NCI-H524 treated with DMSO at 0.1 percent for 48 hours (cell line): ENCODE measurements at places on chromosomes 11 and 22.

DNA sequence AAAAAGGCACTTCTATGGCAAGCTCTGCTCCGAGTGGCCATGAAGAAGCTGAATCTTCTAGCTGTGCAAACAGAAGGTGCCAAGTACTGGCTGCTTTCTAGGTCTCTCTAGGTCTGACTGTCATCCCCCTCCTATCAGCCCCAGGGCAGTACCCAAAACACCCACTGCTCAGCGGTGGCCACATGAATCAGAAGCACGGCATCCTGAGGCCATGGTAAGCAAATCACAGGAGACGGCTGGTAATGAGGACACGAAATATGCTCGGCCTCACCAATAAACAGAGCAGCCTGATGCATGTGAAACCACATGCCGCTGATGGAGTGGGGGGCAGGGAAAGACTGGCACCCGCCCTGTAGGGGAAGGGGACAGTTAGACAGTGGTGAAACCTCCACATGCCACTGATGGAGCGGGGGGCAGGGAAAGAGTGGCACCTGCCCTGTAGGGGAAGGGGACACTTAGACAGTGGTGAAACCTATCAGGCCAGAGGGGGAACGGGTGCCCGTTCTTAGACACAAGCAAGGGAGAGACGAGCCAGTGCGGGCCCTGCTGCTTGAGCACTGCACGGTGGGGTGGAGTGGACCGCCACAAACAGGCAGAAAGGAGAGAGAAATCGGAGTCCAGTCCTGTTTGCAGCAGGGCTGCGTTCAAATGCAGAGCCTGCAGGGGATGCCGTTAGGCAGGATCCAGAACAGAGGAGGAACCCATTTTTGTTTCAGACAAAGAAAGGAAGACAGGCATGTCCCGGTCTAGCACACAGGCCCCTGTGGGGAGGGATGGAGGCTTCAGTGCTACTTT lies 29.9 kb upstream of the MOB2 start:
- no peak for DNase-seq

DNA sequence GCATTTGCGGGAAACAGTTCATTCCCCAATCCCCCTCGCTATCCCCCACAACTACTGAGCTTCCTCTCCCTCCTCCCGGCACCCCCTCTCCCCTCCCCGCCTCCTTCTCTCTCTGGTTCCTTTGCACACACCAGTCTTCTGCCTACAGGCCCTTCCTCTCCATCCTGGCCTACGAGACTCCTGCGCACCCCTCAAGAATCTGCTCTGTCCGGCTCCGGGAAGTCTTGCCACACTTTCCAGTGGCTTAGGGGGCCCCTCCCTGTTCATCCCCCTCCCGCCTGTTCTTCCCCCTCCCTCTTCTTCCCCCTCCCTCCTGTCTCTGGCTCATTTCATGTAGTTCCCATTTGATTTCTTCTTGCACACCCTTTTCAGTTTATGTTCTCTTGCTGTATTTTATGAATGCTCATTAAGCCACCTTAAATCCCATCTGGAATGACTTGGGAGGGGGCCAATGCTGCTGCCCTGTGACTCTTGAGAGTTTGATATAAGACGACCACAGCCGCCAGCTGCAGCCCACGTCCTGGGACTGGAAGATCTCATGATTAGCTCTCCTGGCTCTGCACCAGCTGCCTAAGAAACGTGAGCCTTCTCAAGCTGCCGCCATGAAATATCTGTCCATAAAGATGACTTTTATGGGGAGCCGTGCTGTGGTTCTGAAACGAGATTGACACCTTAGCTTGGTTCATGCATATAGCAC lies 50.9 kb downstream of the RPS6KA4 start:
- DNase-seq, result peak; percentile 97

GRCh38 chr22:45670981-45671782 lies 452 bp upstream of the ATXN10 start:
- DNase-seq, result no peak

DNA sequence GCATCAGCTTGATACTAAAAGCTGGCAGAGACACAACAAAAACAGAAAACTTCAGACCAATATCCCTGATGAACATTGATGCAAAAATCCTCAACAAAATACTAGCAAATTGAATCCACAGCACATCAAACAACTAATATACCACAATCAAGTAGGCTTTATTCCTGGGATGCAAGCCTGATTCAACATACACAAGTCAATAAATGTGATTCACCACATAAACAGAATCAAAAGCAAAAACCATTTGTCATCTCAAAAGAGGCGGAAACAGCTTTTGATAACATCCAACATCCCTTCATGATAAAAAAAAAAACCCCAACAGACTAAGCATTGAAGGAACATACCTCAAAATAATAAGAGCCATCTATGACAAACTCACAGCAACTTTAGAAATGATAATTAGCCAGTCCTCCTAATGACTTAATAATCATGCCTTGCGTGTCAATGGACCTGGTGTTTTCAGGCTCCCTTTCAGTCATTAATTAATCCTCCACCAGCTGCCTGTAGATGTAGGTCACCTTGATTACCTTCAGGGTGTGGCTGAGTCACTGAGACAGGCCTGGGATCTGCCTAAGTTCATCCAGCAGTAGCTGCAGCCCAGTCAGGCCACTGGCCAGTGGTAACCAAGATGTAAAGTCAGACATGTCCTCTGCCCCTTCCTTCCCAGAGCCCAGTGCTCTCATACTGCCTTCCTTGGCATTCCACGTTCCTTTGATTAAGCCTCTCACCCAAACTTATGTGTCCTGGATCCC lies 109.8 kb downstream of the EHF start:
- DNase-seq, result no peak

GRCh38 chr22:19706661-19707151 lies 7.6 kb upstream of the SEPTIN5 start:
- no peak for DNase-seq

- DNase-seq, result no peak
Observed at GRCh38 chr11:112516261-112516660, 255.6 kb upstream of the PLET1 start.
